Posterior cingulate gyrus (tissue), 11 donors: ENCODE measurements at places on chromosomes 1 and 21.
A peak's percentile ranks its signal among the peaks of the same experiment; 100 is the strongest.

DNA sequence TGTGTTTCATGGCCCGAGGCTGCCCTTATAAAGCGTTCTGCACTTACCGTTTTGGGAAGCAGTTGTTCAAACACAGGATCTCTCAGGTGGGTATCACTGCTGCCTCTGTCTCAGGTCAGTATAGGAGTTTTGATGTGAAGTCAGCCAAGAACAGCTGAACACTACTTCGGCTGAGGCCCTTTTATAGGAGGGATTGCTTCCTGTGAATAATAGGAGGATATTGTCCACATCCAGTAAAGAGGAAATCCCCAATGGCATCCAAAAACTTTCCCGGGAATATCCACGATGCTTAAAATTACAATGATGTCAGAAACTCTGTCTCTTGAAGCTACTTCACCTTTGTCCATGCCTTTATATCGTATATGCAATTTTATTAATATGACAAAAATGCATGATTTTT, at the start of gene SELE:
Gene SELE, minus strand, starts transcription at position 156 of the 400 bp plus-strand sequence. CDS start 467 bp downstream, outside the sequence.
- DNase-seq: no peak

DNA sequence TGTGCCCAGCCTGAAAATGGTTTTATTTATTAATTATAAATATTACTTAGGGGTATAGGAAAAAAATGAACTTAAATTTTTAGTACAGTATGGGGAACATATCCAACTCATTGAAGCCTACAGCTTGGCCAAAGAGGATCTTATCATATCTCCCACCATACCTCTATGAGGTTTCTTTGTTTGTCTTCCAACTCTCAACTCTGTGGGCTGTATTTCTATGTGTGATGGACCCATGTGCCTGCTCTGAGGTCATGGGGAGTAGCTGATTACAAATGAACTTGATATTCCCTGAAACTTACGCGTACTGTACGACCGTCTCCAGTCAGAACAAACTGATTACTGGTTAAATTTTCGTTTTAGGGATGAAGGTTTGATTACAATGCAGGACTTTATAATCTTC, 41.4 kb upstream of the PODN start:
- no peak for DNase-seq

GRCh38 chr1:44664730-44665370, 9.4 kb downstream of the TMEM53 start:
- DNase-seq: peak; percentile 24

GRCh38 chr21:45011911-45012661, 62.3 kb upstream of the ADARB1 start:
- no peak for DNase-seq

DNA sequence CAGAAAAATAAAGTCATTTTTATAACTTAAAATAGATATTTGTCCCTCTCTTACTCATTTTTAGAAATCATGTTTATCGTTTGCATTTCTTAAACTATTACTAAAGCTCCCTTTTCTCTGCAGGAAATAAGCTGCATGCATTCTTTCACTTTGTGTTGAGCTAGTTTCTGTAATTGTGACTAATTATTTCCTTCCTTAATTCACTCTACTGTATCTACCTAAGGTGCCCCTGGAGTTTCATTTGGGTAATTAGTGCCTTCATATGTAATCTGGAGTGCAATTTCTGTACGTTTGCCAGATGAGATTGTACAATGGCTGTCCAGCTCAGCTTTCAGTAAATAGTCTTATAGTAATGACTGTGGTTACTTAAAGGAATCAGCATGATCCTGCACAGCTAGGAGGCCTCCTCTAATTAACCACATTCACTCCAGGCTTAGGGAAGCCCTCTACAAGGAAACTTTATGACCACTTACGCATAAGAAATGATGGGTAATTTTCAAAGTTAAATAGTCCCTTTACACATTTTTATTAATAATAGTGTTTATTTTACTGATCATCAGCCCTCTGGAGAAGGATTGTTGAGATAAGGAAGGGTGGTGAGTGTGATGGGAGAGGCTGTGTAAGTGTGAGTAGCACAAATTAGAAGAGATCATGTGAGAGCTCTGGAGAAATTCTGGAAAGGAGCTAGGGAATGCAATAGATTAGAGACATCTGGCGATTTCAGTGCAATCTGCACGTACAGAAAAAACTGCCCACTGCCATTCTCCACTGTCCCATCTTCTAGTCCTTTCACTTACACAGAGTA, 86.8 kb downstream of the LRRC8C start:
- DNase-seq: no peak

- DNase-seq: no peak
These were observed 8.4 kb downstream of the NCSTN start for GRCh38 chr1:160351629-160352028.

DNA sequence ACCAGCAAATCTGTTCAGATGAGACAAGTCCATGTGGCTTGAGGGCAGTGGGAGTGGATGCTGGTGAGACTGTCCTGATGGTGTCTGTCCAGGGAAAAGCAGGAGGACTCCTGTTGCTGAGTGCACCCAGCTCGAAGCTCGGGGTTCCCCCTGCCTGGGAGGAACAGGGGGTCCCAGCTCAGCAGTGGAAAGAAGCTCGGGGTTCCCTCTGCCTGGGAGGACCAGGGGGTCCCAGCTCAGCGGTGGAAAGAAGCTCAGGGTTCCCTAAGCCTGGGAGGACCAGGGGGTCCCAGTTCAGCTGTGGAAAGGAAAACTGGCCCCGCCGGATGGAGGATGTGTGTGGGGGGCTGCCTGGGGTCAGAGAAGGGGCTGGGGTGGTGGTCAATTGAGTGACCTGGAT, 39.1 kb downstream of the CRYAA start:
- DNase-seq: no peak
